H4 (cell line): ENCODE measurements at places on chromosomes 12 and 14.

- no peak for DNase-seq
Observed at GRCh38 chr14:24329073-24329663, 5.7 kb downstream of the ADCY4 start.

DNA sequence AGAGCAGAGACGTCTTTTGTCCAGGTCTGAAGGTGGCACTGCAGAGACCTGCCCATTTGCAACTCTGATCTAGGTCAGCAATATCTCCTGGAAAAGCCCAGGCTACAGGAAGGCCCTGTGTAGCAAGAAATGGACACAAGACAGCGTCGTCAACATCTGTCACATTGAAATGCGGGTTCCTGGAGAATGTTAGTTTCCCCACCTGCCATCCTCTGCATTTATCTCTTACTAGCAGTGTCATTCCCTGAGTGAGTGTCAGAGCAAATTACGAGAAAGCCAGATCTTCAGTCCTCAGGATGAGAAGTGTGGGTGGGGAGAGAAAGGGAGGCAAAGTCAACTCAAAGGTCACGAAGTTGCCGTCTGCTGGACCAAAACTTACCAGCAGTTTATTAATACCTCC, 27.4 kb upstream of the FLVCR2 start:
- DNase-seq: no peak

DNA sequence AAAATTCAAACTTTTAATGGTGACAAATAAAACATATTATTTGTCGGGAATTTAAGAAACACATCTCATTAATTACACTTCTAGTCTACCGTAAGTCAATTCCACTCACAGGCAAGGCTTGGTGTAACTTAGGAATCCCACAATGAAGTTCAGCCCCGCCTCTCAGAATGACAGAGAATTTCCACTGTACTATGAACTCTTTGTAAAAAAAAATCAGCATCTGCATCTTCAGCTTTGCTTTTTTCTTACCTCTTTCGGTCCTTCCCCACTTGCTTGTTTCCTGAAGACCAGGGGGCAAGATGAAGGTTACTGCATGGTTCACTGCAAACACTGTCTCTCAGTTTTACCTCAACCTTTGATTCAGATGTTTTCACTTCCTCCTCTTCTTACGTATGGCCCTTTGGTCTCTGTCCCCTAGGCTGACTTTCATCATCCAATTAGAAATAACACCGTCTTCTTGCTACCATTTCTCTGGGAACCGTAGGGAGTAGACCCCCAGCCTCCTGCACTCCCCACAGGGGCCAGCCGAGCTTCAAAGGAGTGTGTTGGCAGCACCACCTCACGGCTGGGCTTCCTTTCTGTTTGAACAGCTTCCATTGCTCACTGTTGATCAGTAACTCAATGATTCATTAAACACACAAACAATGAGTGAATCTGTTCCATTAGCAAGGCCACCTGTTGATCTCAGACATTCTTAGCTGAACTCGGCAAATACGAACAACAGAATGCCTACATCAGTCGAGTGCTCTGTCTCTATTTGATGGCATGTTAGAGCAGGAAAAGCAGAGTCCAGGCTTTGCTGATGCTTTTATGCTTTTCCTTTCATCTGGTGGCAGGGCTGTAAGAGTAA, 343.0 kb downstream of the BMP4 start:
- DNase-seq: peak; percentile 62

GRCh38 chr12:91811481-91812287, 334.0 kb downstream of the BTG1 start:
- peak; percentile 34 for DNase-seq

GRCh38 chr14:54881235-54881760, 21.3 kb downstream of the GCH1 start:
- DNase-seq: peak; percentile 31

GRCh38 chr12:10673659-10674384, at the start of gene STYK1:
Gene STYK1 (minus strand): TSS chr12:10674052. CDS start chr12:10634618, 39,434 bp downstream.
- DNase-seq: peak; percentile 67

DNA sequence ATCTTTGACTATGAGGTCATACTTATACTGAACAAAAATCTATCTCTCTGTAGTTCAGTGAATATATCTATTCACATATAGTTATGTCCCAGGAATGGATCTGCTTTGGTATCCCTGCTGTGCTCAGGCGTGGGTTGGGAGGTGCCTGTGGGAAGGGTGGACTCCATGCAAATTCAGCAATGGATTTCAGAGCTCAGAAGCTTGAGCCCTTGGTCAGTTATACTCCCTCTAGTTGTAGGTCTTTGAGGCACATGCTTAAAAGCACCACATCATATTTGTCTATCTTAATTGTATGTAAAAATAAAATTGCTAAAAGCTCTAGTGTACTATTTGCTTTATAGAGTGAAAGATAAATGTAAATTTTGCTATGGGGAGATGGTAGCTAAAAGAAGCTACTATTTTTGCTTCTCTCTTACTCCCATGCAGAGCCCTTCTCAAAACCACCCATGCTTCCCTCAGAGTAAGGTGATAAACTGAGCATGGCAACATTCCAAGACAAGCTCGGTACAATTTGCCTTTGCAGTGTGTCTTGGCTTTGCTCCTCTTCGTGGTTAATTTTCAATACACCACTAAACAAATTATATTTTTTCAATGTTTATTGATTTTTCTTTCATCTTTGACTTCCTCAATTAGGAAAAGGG, 54.9 kb downstream of the SLC16A7 start:
- no peak for DNase-seq

GRCh38 chr14:76195003-76195402, 43.3 kb downstream of the GPATCH2L start:
- no peak for DNase-seq

GRCh38 chr14:22524784-22525161, 64.3 kb downstream of the DAD1 start:
- DNase-seq: no peak

GRCh38 chr14:92718664-92719063, 29.8 kb downstream of the LGMN start:
- DNase-seq: no peak

- no peak for DNase-seq
Observed at GRCh38 chr12:25352083-25352918, 101.6 kb upstream of the KRAS start.

- no peak for DNase-seq
Observed at GRCh38 chr14:34093883-34094282, 143.0 kb upstream of the EGLN3 start.

GRCh38 chr12:68975811-68976210, 42.8 kb upstream of the CPM start:
- DNase-seq: no peak

GRCh38 chr12:88642675-88643431, 62.6 kb upstream of the KITLG start:
- no peak for DNase-seq

DNA sequence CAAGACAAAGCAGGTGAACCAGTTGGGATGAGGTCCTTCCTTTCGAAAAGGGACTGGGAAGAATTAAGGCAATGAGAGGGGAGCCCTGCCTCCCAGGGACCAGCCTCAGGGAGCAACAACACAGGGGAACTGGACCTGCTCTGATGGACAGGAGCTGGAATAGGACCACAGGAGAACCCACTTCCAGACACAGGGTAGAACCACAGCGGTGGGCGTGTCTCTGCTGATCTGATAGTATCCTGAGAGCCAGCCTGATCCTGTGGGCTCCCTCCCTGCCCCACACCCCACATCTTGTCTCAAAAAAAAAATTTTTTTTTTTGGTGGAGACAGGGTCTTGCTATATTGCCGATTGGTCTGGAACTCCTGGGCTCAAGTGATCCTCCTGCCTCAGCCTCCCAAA, 13.6 kb upstream of the PLEK2 start:
- DNase-seq: no peak

DNA sequence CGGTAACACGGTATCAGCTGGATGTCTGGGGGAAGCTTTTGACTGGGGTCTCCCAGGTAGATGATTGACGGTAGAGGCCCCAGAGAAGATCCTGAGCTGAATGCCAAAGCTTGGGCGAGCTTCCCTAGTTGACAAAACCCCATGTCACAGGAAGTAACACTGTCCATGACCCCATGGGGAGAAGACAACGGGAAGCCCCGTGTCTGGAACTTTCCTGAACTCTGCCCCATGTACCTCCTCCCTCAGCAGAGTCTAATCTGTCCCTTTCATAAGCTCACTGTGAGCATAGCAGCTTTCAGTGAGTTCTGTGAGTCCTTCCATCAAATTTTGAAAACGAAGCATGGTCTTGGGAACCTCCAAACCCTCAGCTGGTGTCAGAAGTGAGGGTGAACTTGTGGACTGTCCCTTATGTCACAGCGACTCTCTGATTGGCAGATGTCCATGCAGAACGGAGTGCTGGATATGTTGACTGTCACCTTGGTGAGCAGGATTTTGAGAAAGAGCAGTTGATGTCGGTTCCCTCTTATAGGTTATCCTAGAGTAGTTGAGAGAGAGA, 29.7 kb upstream of the BEGAIN start:
- DNase-seq: no peak

- DNase-seq: no peak
Observed at GRCh38 chr14:69023035-69023434, 43.9 kb upstream of the ACTN1 start.

- no peak for DNase-seq
Observed at GRCh38 chr12:88063375-88063774, 34.2 kb upstream of the C12orf50 start.

- no peak for DNase-seq
Observed at GRCh38 chr12:89765959-89766824, 57.6 kb upstream of the ATP2B1 start.

DNA sequence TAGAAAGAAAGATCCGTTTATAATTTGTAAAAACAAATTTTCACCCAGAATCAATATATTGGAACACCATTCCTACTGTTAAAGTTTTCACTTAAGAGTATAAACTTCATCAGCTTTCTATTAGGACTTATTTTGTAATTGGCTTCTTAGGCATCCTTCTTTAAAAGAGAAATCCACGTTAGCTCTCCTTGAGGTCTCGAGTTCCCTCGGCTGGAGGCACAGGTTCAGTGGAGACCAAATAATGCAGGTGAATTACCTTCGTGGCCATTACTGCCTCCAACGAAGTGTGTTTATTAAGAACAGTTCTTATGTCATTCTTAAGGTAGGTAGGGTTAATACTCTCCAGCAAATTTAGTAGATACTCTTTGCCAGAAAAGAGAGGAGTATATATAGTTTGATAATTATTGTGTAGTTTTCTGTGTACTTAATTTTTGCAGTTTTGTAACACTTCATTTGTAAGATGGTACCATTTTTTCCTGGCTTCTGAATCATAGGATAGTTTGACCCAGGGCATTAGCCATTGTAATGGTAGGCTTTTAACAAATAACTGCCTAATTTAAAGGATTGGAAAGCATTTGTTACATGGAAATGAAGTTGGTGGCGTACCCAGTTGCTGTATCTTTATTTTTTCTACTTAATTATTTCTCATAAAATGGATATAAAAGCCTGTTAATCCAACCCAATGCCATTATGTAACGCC, 2.2 kb downstream of the CALM1 start:
- no peak for DNase-seq

- no peak for DNase-seq
Observed at GRCh38 chr14:95529216-95529615, 5.6 kb upstream of the GLRX5 start.

DNA sequence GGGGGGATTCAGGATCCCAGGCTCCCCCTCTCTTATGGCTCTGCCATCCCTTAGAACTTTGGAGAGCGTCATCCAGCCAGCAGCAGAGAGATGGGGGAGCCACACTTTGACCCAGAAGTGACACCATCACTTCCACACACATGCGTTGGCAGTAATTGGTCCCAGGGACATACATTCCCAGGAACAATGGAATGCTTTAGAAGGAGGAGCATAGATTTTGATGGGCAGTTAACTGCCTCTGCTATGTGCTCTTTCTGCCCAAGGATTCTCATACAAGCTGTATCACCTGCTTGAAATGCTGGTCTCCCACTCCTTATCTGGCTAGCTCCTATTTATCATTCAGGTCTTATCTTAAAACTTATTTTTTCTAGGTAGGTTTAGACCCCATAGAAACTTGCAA, 109.0 kb upstream of the RPH3A start:
- no peak for DNase-seq

- no peak for DNase-seq
Observed at GRCh38 chr12:52710730-52711129, 7.4 kb upstream of the KRT77 start.

- DNase-seq: no peak
Observed at GRCh38 chr12:132610051-132610759, at the start of gene LRCOL1. Gene LRCOL1 (minus strand): TSS chr12:132610582. CDS start chr12:132606251, 4,331 bp downstream.

DNA sequence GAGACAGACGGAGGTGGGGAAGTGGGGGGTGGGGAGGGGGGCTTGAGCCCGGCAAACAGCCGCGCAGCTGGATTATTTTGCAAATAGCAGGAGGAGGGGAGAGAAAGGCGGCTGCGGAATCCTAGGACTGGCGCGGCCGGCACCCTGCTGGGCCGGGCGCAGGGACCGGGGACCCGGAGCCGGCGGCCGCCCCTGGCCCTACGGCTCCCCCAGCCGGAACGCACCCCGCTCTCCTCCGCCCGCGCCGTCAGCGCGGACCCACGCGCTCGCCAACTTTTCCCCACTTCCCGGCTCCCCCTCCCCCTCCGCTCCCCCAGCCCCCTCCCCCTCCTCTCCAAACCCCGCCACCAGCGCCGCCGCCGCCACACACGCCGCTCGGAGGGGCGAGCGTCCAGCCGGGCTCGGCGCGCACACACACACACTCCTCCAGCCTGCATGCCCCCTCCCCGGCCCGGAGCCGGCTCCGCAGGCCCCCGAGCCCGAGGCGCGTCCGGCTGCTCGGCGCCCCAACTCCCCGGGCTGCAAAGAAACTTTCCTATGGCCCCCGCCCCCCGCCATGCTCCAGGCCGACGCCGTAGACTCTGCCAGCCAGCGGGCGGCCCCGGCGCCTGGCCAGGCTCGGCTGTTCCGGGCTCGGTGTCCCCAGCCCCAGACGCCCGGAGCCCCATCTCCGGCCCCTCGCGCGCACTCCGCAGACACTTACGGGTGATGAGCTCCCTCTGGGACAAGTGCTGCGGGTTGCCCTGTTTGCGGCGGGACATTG, 1.4 kb downstream of the BCL11B start:
- no peak for DNase-seq

- no peak for DNase-seq
Observed at GRCh38 chr14:65079201-65079600, 23.1 kb downstream of the MAX start.

DNA sequence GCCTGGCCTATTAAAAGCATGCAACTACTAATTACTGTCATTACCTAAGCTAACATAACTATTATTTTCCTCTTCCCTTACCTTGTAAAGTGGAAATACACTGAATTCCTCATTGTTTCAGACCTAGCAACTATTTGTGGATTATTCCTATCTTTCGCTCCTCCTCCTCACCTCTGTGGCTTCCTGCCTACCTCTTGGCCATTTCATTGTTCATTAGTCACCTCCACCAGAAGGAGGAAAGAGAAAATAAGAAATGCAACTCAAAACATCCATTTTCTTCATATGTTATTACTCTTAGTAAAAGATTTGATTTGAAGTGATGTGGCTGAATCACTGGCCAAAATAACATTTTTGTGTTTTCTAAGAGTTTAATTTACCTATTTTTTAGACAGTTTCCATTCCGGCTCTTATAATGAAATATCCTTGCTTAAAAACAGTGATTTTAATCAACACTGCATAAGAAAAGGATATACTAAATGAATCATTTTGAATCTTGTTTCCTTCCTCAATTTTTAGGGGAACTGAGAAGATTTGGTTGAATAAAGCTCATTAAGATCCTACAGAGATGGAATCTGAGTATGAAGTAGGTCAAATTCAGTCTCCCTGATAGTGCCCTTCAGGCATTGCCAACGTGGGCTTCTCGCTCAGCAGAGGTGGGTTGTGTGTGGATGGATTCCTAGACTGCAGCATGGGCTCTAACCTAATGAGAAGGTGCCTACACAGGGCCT, 27.6 kb upstream of the ARHGAP5 start:
- DNase-seq: no peak

- DNase-seq: no peak
Observed at GRCh38 chr12:2335109-2335508, 282.3 kb downstream of the CACNA1C start.

GRCh38 chr14:53882684-53883083, 73.9 kb downstream of the BMP4 start:
- no peak for DNase-seq
